ENCODE measurements at places on chromosomes 5 and 9.

GRCh38 chr5:126119887-126120442 is 303.2 kb upstream of the GRAMD2B start:
- DNase-seq, result no peak

- DNase-seq, result no peak
Observed at GRCh38 chr9:35436933-35437332, 53.0 kb upstream of the RUSC2 start.

DNA sequence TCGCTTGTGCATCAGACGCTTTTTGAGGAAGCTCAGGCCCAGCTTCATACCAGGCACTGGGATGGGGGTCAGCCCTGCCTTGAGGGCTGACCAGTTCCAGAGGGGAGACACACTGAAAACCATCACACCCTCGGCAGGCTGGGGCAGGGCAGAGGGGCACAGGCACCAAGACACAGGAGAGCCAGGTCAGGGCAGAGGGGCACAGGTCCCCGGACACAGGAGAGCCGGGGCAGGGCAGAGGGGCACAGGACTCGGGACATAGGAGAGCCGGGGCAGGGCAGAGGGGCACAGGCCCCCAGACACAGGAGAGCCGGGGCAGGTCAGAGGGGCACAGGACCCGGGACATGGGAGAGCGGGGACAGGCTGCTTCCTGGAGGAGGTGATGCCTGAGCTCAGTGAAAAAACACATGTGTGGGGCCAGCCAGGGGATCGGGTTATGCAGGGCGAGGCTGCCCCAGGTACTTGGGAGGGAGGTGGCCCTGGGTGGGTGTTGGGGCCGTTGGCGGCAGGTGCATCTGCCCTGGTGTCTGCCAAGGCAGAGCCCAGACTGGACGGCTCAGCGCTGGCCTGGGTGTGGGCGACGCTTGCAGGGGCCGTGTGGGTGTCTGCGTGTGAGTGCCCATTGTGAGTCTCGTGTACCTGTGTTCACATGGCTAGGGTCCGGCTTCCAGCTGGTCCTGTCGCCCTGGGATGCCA is 15.1 kb upstream of the SLC2A6 start:
- peak; percentile 14 for DNase-seq

- no peak for DNase-seq
Observed at GRCh38 chr5:139654871-139655491, 6.8 kb downstream of the CXXC5 start.

GRCh38 chr5:111337688-111338087 is 113.5 kb downstream of the CAMK4 start:
- DNase-seq, result no peak

DNA sequence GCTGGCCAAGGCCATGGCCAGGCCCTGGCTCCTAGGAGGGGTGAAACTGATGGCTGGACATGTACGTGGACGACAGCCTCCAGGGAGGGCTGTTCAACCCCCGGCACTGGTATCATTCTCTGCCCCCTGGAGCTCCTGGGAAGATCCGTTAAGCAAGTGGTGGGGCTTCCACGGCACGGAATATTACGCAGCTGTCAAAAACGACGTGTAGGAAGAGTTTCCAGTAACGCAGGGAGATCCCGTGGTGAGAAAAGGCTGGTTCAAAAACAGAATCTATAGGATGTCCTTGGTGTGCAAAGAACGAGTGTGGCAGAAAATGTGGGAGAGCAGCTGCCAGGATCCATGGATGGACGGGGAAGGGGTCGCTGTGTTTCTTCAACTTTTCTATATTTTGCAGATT is 36.3 kb upstream of the TMEM250 start:
- DNase-seq, result no peak

GRCh38 chr9:119044806-119045205 is 324.4 kb downstream of the BRINP1 start:
- DNase-seq, result no peak

DNA sequence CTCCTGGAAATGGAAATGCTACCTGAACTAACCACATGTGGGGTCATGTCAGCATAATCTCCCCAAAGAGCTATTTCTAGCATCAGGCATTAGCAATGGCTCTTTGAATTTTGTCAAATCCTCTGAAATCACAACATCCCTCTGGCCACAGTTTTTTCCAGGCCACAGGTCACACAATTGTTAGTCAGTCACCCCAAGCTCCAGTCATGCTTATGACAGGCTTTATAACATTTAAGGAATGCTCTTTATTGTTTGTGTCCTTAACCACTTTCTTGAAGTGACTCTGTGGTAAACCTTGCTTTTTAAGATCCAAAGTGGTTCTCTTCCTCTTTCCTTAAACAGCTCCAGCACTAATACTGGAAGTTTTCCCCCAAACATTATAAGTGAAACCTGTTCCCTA is 169.2 kb upstream of the HMHB1 start:
- DNase-seq, result no peak

- DNase-seq, result no peak
Observed at GRCh38 chr5:171957591-171958251, 48.7 kb downstream of the FBXW11 start.

- peak; percentile 97 for DNase-seq
Observed at GRCh38 chr5:180071531-180072255, at the start of gene RNF130. RNF130 (minus strand) TSS chr5:180071759; CDS start chr5:180071702, 57 bp downstream.

- no peak for DNase-seq
Observed at GRCh38 chr9:125613141-125613540, 93.9 kb downstream of the MAPKAP1 start.

- DNase-seq, result no peak
Observed at GRCh38 chr9:91342575-91342974, 19.1 kb downstream of the AUH start.

GRCh38 chr5:163565931-163566608 is 60.7 kb downstream of the MAT2B start:
- peak; percentile 27 for DNase-seq

- no peak for DNase-seq
Observed at GRCh38 chr5:83038924-83039323, 38.3 kb downstream of the TMEM167A start.

DNA sequence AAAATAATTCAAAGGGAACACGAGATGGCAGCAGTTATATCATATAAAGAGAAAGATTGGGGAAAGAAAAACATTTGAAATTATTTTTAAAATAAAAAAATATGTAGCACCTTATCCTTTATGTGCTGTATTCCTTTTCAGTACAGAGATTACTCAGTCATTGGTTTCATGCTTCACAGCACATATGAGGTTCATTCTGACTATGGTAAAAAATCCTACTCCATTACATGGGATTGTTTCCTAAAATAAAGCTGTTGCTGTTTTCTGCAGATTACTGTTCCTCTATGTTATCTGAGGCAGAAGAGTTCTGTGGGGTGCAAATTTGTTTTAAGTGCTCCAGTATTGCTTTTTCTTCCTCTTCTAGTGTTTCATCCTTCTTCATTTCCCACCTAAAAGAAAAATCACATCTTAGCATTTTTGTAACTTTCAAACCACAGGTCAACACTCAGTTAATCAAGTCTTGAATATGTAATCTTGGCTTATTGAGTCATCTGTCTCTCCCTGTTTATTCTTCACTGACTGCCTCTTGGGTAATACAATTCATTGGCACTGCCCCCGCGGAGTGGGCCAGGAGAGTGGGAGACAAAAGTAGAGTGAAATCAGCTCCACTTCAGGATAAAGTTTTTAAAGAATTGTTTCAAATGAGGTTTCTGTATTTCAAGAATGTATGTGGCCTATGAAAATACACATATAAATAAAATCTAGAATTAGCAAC is 412.5 kb upstream of the POU5F2 start:
- no peak for DNase-seq

DNA sequence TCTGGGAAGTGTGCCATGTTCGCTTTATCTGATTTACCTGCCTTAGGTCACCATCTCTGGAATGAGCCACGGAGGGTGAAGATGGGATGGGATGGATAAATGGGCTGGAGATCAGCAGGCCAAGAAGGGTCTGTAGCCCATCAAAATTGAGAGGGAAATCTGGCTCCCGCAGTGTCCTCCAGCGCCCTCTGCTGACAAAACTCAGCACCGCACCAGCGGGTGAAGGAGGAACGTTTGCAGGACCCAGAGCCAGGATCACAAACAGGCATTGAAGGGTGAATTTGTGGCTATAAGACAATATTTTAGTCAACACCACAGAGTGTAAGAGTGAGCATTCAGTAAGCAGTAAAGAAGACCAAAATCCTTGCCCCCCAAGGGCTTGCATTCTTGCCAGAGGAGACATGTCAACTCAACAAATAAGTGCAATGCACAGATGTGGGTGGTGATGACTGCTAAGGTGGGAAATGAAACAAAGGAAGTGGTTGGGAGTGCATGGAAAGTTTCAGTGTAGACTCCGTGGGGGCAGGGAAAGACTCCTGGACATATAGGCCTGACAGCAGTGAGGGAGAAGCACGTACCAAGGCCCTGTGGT is 124.4 kb downstream of the TENT4A start:
- peak; percentile 59 for DNase-seq

- DNase-seq, result peak; percentile 27
Observed at GRCh38 chr9:83981126-83981871, 694 bp downstream of the RMI1 start.

- DNase-seq, result no peak
Observed at GRCh38 chr9:93830606-93831005, 124.5 kb downstream of the BARX1 start.

DNA sequence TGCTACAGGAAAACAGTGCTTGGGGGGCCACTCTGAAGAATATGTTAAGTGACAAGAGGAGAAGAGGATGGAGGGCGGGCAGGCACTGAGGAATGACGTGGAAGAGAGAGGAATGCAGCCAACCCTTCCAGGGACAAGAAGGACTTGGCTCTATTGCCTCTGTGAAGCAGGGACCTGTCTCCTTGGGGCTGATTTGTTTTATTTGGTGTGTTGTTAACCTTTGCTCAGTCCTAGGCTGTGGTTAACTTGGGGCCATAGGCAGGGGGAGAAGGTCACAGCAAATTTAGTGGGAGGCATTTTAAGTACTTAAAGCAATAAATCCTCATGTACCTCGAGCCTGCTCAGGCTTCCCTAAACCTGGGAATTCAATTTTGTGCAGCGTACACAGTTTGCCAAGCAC is 39.9 kb downstream of the KIF4B start:
- no peak for DNase-seq

DNA sequence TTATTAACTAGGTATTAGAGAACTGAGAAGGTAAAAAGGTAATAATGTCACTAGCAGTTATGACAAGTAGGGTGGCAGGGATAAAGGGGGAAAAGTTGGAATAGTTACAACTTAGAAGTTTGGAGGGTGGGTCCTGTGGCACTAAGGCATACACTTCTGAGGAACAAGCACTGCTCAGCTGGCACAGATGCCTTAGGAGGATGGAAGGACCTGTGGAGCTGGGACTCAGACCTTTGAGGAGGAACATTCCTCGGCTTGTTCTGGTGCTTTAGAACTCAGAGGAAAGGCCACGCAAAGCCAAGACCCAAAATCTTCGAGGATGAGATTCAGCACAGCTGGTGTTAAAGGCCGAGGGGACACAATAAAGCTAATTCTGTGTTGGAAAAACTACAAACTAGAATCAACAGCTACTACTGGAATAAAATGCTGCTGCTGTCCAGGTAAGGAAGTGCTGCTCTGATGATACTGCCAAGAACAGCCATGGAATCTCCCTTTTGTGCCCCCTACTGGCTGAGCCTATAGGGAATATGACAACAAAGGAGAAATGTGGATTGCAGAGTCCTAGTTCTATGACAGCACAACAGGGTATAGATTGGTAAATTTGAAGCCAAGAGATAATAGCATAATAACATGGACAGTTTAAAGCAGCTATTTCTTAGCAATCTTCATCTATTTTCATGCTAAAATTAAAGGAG is 126.7 kb downstream of the SLC25A46 start:
- DNase-seq, result peak; percentile 27

DNA sequence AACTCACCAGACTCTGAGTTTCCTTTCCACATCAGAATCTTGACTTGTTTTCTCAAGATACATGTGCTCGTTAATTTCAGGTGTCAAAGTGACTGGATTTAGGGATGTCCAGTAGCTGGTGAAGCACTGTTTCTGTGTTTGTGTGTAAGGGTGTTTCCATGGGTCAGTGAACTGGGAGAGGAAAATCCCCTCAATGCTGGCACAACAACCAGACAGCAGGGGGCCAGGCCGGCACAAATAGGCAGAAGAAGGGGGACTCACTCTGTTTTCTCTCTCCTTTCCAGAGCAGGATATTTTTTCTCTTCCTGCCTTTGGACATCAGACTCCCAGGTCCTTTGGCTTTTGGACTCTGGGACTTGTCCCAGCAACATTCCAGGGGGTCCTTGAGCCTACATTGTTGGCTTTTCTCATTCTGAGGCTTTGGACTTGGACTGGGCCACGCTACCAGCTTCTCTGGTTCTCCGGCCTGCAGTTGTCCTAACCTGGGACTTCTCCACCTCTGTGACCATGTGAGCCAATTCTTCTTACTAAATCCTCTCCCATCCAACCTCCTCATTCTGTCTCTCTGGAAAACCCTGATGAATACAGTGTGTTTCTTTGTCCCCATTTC is 144.0 kb downstream of the CAAP1 start:
- no peak for DNase-seq

- no peak for DNase-seq
Observed at GRCh38 chr5:175887463-175887862, 16.1 kb downstream of the CPLX2 start.
